Activated naive CD4-positive, alpha-beta T cell treated with Interleukin-2 at 50 U/mL for 16 hours (primary cell): ENCODE measurements at places on chromosomes 6 and 20.
A peak's percentile ranks its signal among the peaks of the same experiment; 100 is the strongest.

DNA sequence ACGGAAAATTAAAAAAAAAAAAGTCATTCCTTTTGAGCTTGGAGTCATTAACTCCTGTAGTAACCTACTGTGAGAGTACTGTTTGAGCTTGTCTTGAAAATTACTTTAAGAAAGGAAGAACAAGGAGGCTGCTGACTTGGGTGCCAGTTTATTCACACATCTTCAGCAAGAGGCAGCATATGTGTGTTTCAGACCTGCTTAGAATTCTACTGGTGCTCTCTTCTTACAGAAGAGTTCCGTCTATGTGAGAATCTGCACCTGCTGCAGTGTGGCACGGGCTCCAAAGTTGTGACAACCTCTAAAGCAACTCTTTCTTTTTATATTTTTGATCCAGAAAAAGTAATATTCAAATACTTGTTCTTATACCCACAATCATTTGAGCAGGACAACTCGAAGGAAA lies 117.4 kb upstream of the SOX4 start:
- no peak for DNase-seq

DNA sequence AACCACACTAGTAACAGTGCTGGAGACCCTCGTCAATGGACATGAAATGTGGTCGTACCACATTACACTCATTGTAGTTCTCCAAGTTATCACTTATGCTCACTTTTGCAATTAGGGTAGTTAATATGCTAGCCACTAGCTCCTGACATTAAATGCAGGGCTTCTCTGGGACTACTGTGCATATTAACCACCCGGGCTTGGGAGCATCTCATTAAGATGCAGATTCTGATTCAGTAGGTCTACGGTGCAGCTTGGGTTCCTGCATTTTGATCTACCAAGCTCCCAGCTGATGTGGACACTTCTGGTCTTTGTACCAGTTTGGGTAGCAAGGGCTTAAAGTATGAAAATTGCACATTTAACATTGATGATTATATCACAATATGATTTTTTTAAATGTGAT lies 98.0 kb downstream of the ZFP64 start:
- DNase-seq = no peak

DNA sequence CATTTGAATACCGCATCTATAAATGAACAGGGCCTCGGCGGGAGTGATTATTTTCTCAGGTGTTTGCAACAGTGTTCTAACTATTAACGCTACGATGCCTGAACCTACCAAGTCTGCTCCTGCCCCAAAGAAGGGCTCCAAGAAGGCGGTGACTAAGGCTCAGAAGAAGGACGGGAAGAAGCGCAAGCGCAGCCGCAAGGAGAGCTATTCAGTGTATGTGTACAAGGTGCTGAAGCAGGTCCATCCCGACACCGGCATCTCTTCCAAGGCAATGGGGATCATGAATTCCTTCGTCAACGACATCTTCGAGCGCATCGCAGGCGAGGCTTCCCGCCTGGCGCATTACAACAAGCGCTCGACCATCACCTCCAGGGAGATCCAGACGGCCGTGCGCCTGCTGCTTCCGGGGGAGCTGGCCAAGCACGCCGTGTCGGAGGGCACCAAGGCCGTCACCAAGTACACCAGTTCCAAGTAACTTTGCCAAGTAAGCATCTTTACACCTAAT lies 70.9 kb downstream of the HFE start:
- peak; percentile 81 for DNase-seq

DNA sequence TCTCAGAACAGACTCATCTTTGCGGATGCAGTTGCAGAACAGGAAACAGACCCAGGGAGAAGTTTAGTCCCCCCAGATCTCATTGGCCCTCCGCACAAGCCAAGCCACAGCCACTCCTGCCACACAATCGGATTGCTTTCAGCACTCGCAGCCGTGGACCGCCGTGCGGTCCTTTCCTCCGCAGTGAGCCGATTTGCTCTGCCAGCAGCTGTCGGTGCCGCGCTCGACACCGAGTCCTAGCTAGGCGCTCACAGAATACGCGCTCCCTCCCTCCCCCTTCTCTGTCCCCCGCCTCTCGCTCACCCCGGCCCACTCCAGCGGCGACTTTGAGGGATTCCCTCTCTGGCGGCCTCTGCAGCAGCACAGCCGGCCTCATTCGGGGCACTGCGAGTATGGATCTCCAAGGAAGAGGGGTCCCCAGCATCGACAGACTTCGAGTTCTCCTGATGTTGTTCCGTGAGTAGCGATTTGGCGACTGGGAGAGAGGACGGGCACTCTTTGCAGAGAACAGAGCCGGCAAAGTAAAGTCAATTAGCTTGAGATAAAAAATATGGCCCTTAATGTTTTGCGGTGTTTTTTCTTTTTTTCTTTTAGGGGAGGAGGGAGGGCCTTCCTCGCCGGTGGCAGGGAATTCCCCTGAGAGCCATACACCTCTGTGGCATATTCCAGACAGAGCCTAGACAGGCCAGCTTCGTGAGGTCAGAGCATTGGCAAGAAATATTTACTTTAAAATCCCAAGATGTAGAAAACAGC lies at the start of gene LAMP5:
Gene LAMP5 (plus strand): TSS at position 130 of the 753 bp plus-strand sequence. CDS start 263 bp downstream, at position 393.
- DNase-seq = no peak

DNA sequence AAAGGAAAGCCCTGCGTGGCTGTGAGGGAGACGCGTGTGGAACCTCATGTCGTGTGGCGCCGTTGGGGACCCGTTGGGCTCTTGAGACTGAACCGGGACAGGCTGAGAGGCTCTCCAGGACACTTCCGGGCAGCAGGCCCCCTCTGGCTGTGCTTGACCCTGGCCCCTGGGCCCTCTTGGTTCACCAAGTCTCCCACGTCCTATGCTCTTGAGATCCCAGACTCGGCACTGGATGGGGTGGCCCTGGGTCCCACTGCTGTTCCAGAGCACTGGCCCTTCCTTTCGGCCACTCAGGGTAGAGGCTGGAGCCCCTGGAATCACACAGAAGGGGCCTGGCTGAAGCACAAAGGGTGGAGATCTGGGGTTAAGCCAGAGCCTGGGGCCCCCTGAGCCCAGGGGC lies 30.4 kb downstream of the NTSR1 start:
- DNase-seq = no peak
